Astrocyte of the hippocampus (primary cell): ENCODE measurements at places on chromosomes 6 and 20.

DNA sequence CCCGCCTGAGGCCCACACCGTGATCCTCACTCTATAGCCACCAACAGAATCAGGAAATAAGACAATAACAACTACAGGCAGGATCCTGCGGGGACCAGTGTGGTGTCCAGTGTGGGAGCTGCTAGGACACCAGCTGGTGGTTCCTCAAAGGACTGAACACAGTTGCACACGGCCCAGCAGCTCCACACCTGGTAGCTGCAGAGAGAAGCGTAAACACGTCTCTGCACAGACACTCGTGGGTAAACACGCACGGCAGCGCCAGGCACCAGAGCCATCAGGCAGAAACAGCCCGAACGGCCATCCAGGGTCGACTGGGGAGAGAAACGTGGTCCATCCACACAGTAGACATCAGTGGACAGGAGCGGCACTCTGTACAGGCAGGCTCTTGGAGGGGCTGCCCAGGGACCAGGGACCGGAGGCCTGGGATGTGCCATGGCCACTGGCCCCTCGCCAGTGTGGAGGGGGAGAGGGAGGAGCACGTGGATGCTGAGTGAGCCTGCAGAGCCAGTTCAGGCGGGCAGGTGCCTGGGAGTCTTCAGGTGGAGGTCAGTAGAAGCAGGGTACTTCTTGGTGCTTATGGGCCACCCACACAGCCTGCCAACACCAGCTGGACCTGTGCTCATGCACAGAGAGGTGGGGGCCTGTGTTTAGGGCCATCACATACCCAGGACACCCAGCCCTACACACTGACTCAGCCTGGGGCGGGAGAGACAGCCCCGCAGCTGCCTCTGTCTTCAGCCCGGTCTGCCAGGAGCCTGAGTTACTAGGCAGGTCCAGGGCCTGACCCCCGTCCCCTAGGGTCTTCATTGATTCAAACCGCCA is 7.4 kb upstream of the LAMA5 start:
- no peak for DNase-seq

DNA sequence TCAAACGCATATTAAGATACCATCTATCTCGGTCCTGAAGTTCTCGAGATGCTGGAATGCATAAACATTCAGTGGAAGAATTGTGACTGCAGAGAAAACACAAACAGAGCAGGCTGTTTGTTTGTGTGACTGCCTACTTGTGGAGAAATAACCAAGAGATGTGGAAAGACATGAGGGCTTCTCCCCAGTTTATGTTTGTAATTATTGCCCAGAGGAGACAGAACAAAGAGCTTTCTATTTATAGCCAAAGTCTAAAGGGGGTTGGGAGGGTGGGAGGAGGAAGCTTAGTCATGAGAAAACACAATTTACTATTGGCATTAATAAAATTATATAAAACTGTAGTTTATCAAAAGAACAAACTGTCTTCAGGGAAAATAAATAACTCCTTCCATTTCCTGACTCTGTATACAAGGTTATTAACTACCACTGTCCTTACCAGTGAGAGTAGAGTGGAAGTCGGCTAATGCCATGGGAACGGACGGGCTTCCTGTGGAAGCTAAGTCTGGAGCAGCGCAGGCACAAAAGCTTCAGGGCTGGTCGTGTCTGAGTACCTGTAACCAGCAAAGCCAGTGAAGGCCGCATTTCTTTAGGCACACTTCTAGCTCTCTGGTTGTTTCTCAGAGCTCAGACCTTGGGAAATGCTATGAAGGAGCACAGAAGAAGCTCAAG is 200.2 kb upstream of the SUPT3H start:
- peak; percentile 36 for DNase-seq

- no peak for DNase-seq
Observed at GRCh38 chr20:62133051-62133845, 9.9 kb downstream of the PSMA7 start.

GRCh38 chr6:44226368-44227147 is 3.2 kb downstream of the SLC29A1 start:
- DNase-seq: no peak

GRCh38 chr6:162315291-162315690 is 412.3 kb downstream of the PRKN start:
- DNase-seq: no peak

- peak; percentile 44 for DNase-seq
Observed at GRCh38 chr6:83536034-83536646, 23.8 kb downstream of the PRSS35 start.
